NCI-H1092 treated with DMSO at 0.1 percent for 48 hours (cell line): ENCODE measurements at places on chromosomes 12 and 14.

DNA sequence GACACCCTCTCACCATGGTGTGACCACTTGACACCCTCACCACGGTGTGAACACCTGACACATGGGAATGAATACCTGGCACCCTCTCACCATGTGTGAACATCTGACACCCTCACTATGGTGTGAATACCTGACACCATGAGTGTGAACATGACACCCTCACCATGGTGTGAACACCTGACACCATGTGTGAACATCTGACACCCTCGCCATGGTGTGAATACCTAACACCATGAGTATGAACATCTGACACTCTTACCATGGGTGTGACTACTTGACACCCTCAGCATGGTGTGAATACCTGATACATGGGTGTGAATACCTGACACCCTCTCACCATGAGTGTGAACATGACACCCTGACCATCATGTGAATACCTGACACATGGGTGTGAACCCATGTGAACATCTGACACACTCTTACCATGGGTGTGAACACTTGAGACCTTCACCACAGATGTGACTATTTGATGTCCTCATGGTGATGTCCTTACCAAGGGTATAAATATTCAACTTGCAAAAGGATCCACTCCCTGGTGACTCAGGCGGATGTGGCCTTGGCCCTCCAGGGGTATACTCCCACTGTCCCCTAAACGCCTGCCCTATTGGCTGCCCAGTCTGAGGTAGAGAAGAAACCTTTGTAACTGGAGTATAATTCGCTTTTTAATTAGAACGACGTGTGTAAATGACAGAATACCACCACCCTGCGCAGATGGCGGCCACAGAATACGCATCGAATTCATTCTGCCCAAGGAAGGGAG is 29.1 kb downstream of the RFLNA start:
- DNase-seq, result no peak

- no peak for DNase-seq
These were observed 49.9 kb downstream of the AEBP2 start for GRCh38 chr12:19489168-19489567.

DNA sequence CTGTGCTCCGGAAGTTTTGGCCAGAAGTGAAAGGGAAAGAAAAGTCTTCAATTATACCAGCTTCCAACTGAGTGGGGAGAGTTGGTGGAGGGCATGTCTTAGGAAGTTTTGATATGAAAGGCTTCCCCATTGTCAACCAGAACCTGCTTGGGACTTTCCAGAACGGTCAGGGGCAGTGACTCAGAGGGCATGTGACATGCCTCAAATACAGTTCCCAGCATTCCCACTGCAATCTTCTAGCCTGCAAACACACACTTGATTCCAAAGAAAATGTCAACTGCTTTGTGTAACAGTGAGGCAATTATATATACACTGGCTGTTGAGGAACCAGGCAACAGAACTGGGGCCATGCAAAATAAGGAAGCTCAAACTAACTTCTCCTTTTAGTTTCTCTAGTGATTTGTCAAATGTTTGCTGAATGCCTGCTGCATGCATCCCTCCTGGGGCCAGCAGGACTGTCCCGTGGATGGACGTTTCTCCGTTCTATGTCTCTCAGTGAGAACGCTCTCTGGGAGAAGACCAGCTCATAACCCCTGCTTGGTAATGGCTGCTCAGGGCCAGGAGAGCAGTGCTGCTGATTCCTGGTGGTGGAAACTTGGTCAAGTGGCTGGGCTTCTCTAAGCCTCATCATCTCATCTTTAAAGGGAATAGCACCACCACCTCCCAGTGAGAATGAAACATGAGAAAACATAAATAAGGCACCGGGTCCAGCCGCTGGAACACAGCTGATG is 18.3 kb downstream of the SLC25A47 start:
- no peak for DNase-seq

- no peak for DNase-seq
These were observed 74.7 kb downstream of the DIO3 start for GRCh38 chr14:101635749-101636560.

GRCh38 chr12:132664206-132665148 is 22.7 kb downstream of the POLE start:
- DNase-seq, result no peak

GRCh38 chr12:12683725-12684124 is 12.3 kb downstream of the GPR19 start:
- peak; percentile 64 for DNase-seq

- DNase-seq, result no peak
These were observed 12.2 kb upstream of the NR1H4 start for GRCh38 chr12:100461330-100461973.

GRCh38 chr12:99284161-99284560 is 363.4 kb upstream of the GARIN6 start:
- DNase-seq, result no peak

- no peak for DNase-seq
These were observed 177.0 kb downstream of the C12orf75 start for GRCh38 chr12:105507311-105508038.

DNA sequence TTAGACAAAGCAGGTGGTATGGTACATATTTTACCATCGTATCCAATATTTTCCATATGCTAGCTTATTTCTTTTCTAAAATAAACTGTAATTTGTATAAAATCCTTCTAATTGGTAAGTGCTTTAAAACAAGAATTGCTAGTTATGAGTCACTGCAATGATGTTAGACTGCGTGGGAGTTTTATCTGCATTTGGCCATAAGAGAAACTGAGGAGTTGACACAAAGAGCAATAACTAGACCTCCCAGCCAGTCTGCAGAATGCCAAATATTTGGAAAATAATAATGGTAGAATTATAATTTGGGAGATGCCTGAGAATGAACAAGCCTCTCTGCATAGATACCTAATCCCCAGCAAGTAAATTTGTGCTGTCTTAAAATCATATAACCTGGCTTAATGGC is 61.7 kb upstream of the PTPRR start:
- DNase-seq, result no peak

DNA sequence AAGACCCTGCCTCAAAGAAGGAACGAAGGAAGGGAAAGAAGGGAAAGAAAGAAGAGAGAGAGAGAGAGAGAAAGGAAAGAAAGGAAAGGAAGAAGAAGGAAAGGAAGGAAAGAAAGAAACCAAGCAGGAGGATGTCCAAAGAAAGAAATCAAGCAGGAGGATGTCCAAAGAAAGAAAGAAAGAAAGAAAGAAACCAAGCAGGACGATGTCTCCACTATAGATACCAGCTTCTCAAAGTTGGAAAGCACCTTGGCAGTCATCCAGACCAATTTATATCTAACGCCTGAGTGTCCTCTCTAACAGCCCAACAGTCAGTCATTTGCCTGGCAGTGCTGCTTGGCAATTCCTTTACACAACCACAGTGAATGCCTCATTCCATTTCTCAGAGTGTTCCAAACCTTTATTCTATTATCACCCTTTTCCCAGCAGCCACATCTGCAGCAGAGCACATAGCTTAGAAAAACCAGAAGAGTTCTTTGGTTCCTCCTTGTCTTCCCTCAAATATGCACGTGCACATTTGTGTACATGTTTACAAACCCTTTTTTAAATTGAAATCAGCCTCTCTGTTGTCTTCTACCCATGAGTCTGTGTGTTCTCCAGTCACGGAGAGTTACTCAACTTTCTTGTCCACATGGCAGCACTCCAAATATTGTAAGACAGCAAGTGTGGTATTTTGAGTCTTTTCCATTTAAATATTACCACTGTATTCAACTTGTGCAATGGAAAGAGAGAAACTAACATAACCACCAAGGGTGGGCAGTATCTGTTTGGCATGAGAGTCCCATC is 138.4 kb downstream of the STXBP6 start:
- DNase-seq, result no peak

- DNase-seq, result no peak
These were observed 10.8 kb downstream of the MGP start for GRCh38 chr12:14874882-14875281.

- no peak for DNase-seq
These were observed 60.0 kb downstream of the ITPK1 start for GRCh38 chr14:93055651-93056115.

DNA sequence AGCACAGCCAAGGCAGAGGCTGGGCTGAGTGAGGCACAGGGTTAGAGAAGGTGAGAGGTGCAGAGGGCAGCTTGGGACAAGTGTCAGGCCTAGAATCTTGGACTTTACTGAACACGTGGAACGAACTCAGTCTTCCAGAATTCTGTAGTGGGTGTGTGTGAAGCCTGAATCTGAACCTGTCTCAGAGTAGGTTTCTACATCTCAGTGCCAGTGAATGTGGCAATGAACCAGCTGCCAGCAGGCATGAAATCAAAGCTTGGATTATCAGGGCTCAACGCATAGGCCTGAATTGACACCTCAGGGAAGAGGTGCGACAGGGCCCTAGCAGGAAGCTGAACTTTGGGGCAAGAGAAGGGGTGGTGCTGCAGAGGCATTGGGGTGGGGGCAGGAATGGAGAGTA is 104.6 kb downstream of the SAMD4A start:
- DNase-seq, result no peak

GRCh38 chr12:117469883-117470483 is 108.6 kb upstream of the NOS1 start:
- no peak for DNase-seq

DNA sequence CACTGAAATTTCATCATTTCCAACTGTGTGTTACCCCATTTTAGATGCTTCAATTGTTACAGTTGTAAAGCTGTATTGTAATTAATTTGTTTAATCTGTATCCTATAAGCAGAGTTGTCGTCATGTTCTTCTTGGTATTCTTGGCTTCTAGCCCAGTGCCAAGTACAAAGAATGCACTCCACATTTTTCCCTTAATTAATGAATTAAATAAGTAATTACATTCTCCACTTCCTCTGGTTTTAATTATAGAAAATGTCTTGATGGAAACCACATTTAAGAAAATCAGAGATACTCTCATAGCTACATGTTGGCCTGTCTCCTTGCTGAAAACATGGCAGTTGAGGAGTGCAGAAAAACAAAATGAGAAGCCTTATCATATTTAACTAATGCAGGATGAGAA is 746 bp downstream of the DNAI7 start:
- DNase-seq, result no peak

- no peak for DNase-seq
These were observed 11.5 kb upstream of the TMTC2 start for GRCh38 chr12:82675246-82675645.

GRCh38 chr12:3362737-3363136 is 128.3 kb upstream of the PRMT8 start:
- DNase-seq, result peak; percentile 92

- no peak for DNase-seq
These were observed 7.3 kb upstream of the CFAP54 start for GRCh38 chr12:96482086-96482485.

DNA sequence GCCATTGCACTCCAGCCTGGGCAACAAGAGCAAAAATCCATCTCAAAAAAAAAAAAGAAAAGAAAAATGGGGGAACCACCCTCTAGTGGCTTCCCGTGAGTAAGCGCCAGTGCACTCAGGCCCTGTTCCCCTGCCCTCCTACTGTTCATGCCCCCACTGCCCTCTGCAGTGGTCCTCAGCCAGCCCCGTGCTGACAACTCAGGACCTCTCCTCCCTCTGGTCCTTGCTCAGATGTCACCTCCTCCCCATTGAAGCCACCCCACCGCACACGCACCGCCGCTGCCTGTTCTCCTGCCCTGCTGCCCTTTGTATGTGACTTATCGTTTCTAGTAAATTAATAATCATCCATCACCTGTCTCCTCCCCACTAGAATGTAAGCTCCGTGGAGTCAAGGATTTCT is 58.8 kb upstream of the DYNC1H1 start:
- DNase-seq, result no peak

GRCh38 chr14:50659327-50659974 is 8.7 kb downstream of the SAV1 start:
- no peak for DNase-seq

GRCh38 chr14:97458255-97458654 is 661.1 kb downstream of the VRK1 start:
- DNase-seq, result no peak
